Upper lobe of right lung (tissue), 1 donor: ENCODE measurements at places on chromosomes 1 and 21. TPM values are rescaled to one million over a fixed set of nuclear protein-coding genes. Genes with fewer than 3 reads are reported as not detected.

Gene MR1
- 45.0 TPM for total RNA-seq

- DNase-seq, result no peak
Measured at GRCh38 chr1:165524639-165525285, 19.0 kb upstream of the LRRC52 start.

DNA sequence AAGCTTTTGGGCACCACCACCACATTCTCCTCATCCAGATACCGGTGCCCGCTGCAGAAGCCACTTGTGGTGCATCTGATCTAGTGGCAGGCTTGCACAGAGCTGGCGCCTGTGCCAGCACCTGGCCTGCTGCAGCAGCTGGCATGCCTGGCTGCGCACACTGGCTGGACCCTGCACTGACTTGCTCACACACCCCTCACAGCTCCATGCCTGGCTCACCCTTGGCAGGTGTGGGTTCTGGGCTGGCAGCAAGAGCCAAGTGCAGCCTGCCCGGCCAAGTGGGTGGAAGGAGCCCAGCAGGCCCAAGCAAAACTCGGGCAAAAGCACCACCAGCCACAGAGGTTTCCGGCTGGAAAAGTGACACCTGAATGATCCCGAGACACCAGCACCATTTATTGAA lies 315.7 kb upstream of the RRP15 start:
- no peak for DNase-seq

DNA sequence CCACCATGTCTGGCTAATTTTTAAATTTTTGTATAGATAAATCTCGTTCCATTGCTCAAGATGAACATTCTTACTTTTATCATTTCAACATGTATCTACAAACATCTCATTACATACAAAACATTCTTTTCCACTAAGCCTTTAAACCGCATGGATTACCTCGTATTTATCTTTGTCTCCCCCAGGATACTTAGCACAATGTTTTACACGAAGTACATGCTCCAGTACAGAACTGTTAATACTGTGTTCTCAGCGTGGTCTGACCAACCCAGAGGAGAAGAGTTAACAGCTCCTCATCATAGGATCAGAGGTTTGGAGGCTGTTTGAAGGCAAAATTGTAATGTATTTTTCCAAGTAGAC lies 7.4 kb downstream of the PIK3C2B start:
- DNase-seq, result no peak
